ENCODE measurements at places on chromosomes 11 and 22.

- no peak for DNase-seq
These were observed 173.3 kb downstream of the GRIA4 start for GRCh38 chr11:105783216-105783615.

GRCh38 chr11:72840780-72841179 is 26.6 kb downstream of the ATG16L2 start:
- DNase-seq, result peak; percentile 85

DNA sequence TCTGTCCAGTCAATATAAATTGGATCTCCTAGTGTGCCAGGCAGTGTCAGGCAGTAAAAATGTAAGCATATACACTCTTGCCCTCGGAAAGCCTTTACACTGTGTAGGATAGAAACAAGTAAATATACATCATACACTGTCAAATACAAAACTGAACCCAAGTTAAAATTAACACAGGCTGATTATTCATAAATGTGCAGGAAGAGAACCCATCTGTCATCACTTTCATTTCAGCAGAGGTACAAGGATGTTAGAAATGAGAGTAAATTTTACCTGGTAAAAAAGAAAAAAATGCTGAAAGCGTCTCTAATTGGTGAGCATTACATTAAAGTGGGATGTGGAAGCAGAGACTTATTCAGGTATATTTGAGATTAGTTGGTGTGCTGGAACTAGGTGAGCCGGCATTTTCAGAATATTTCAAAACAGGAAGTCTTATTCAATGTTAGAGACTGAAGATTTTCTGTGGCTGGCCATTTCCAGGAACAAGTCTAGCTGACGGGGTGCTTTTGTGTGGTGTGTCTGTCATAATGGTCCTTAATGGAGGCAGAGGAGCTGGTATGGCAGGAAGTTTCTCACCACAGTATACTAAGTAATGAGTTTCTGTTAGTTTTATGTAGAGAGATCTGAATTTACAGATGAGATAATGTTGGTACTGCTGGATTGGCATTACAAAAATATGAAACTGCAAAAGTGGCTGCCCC is 192.6 kb downstream of the CASP12 start:
- DNase-seq, result no peak

DNA sequence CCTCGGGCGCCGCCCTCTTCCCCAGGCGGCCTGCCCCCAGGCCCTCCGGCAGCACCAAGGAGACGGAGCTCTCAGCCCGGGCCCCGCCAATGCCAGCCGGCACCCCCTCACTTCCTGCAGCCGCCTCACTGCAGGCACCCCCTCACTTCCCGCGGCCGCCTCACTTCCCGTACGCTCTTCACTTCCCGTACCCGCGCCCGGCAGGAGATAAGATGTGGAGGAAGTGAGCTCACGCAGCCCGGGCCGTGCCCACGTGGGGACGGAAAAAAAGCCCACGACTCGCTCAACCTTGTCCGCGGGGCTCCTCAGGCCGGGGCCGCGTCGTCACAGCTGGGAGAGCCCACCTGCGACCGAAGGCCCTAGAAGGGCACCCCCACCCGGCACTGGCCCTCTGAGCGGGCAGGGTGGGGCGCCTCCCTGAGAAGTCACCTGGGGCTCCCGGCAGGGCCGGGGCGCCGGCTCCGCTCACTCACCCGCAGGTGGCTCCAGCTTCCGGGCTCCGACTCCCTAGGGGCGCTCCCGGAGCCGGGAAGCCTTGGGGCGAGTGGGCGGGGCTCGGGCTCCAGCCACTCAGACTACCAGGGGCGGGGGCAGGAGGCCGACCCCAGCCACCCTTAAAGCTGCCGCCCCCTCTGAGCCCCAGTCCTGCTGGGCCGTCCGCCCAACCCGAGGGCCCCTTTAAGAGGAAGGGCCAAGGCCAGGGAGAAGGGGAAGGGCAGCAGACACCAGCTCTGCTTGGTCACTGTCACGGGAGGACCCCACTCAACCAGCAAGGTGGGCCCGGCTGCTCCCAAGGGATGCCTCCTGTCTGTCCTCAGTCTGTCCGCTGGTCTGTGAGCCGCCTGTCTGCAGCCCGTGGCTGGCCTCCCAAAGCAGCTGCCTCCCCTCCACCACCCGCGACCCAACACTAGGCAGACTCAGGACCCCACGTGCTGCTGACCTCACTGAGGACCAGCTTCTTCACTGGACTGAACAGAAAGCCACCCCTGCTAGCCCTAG is 31.4 kb downstream of the PISD start:
- no peak for DNase-seq

GRCh38 chr22:26453216-26453615 is 24.2 kb downstream of the ASPHD2 start:
- no peak for DNase-seq

DNA sequence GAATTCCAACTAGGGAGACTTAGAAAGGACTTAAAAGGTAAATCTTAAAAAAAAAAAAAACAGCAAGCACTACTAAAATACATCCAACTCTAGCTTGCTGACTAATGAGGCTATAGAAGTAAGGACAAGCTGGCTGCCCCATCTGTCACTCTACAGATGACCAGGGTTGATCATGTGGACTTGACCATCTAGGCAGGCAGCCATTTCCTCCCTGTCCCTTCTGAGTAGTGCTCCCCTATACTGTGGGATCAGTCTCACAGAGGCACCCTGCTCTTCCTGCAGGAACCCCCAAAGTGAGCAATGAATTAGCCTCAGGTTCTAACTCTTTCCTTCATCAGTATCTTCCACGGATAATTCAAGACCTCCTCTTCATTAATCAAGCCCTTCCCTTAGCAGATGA is 12.3 kb downstream of the SLC1A2 start:
- DNase-seq, result no peak

GRCh38 chr11:17383461-17383860 is 5.0 kb downstream of the KCNJ11 start:
- no peak for DNase-seq

DNA sequence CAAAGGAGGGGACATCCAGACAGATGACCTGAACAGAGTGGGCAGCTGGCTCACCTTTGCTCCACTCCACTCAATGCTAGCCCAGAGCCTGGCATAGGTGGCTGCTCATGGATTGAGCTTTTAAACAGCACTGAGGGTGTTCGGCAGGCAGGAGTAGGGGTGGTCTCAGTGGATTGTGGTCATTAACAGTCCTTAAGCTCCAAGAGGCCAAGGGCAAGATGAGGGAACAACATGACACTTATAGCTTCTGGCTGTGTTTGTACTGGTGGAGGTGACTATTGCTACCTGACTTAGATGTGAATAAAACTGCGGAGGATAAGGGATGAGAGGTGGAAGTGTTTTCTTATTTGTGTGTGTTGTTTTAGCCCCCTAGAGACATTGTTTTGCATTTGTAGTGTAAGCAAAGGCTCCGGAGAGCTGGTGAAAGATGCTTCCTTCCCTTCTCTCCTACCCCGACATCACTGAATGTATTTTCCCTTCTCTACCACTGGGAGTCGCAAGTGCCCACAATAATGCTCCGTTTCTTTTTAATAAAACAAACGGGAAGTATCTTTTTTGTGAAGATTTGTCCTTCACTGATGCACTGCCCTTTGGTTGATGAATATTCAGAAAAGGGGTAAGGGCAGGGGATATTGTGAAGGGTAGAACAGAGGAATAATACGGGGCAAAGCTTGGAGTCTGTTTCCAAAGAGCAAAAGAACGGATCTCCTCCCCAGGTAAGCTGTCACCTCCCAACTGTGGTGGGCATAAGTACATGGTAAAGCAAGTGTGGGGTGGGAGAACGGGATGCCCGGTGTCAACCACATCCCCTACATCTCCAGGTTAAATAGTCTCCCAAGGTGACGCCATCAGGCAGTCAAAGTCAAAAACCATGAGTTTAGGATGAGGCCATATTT is 27.5 kb upstream of the MTNR1B start:
- no peak for DNase-seq

GRCh38 chr11:82791779-82792178 is 58.1 kb upstream of the FAM181B start:
- DNase-seq, result no peak

DNA sequence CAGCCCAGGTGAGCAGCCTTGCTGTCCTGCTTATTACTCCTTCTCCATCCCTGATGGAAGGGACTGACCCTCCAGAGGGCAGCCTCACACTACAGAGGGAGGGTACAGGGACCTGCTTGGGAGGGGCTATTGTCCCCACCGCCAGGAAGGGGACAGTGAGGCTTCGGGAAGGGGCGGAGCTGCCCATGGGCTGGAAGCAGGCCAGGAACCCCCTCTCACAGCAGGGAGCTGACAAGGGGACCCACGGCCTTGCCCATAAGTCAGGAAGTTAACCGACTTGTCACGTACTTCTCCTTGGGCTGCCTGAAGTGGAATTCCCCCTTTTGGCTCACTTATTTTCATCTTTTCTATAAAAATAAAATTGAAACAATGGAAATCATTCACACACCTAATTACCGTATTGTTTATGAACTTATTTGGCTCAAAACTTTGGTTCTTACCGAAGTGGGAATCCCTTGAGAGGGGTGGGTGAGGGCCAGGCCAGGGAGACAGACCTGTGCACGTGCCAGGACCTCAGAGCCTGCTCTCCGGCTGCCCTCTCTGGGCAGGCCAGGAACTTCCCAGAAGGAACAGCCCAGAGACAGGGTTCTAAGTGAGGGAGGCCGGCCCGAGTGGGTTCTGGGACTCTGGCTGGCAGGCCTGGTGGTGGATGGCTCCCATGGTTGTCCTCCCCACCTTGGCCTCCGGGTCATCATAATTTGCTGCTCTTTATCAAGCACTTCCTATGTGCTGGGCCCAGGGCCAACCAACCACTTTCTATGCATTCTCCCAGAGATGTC is 5.8 kb downstream of the MGAT3 start:
- no peak for DNase-seq

DNA sequence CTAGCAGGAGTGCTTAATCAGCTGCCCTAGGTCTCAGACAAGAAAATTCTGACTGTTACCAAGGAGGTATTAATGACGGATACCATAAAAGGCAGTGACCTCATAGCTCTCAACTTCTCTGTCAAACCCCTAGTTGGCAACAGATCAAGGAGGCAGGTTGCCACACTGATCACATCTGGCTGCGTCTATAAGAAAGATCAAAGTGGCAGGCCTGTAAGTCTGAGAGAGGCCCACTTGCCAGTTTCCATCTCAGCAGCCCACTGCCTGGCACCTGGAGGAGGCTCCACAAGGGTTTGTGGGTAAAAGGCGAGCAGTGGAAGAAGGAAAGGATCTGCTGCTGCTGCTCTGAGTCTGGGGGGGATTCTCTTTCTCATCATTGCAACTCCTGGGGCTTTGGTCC is 239.6 kb upstream of the MPPED2 start:
- DNase-seq, result no peak

DNA sequence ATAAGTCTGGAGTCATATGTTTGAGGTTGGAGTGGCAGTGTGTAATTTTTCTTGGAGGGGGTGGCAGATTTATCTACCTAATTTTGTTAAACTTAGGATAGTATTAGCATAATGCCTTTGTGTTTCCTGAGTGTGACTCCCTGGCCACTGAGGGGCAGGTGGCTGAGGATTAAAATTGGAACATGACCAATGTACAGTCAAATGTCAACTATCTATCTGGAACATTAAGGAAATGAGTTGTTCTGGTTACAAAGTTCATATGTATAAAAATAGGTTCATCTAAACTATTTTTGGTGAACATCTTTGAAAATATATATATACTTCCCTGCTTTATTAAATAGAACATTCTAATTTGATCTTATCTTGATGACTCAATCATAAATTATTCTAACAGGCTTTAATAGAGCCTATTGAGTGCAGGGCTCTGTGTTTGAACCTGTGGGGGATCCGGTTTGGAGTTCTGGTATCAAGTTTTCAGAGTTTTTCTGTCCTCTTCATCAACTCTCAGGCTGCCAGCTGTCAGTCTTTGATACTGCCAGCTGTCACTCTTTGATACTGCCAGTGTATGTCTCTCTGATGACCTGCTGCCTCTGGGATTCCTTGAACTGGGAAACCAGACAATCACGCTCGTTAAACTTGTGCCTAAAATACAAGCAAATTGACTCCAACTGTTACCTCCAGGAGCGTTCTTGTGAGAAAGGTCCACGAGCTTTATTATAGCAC is 309.6 kb downstream of the METTL15 start:
- DNase-seq, result no peak

DNA sequence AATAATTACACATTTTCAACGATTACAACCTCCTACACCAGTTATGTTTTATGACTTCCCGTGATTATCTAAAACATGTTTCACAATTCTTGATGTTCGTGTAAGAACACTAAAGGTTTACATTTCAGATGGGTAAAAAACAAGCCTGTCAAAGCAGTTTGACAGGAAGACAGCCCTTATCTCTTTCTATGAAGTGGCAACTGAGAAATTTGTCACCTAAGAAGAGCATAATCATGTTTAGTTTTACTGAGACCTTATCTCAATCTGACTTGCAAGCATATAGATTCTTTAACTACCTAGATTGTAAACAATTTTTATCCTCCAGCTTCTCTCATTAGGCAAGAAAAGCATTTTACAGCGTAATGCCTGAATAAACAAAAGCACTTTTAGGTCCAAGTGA is 218.4 kb upstream of the ZBED5 start:
- no peak for DNase-seq

GRCh38 chr11:15333407-15333806 is 218.7 kb downstream of the INSC start:
- no peak for DNase-seq

DNA sequence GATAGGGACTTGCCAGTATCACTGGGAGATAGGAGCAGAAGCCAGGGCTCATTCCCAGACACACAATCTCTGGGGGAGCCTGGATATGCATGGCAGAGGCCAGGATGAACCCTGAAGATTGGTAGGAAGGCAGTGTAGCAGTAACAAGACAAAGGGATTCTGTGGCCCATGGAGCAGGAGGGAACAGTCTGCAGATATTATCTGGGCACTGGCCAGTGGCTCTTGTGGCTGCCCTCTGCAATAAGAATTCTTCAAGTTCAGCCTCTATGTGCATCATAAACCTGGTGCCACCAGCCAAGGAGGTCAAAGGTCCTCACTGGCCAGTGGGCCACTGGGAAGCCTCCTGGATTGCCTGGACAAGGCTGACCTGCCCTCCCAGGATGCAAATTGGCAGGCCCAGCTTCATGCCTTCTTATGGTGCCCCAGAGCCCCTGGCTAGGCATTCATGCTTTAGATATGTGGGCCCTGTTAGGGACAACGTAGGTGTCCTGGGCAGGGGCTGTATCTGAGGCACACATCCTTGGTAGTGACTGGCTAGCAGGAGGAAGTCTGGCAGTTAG is 29.2 kb downstream of the KCNQ1OT1 start:
- DNase-seq, result no peak

- peak; percentile 62 for DNase-seq
These were observed 77.0 kb upstream of the DDI1 start for GRCh38 chr11:103959279-103959942.

- no peak for DNase-seq
These were observed 889 bp downstream of the PLAAT4 start for GRCh38 chr11:63537293-63538101.

- no peak for DNase-seq
These were observed 841 bp downstream of the RIC8A start for GRCh38 chr11:208181-208916.

DNA sequence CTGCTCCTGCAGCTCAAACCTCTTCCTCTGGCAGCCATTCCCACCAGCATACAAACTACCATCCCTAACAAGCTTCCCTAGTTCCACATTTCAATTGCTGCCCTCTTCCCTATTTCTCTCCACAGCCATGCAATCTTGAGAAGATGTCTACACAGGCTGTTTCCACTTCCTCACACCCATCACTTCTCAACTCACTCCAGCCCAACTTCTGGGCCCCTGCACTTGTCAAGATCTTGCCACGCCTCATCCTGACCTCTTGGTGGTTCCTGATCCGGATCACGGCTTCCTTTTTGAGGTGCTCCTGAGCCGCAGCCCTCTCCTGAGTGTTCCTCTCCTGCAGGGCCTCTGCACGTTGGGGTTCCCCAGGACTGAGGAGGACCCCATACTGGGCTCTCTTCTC is 22.6 kb downstream of the RPL27A start:
- no peak for DNase-seq
